ENCODE measurements at places on chromosomes 2 and 18.

DNA sequence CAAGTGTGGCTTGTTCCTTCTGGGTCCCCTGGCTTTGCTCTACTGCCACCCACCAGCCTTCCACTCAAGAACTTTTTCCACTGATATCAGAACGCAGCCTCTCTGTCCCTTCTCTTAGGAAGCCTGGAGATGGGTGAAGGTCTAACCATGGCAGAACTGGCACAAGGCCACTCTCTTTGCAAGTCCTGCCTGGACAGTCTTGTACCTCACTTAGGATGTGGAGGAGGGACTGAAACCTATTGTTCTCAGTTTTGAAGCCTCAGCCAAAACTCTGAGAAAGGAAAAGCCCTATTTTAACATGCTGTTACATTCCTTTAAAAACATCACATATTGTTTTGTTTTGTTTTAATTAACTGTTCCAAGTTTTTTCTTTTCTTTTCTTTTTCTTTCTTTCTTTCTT, 58.9 kb upstream of the NCOA1 start:
- no peak for DNase-seq

- DNase-seq, result no peak
Observed at GRCh38 chr18:49922228-49922627, 108.9 kb upstream of the ACAA2 start.

DNA sequence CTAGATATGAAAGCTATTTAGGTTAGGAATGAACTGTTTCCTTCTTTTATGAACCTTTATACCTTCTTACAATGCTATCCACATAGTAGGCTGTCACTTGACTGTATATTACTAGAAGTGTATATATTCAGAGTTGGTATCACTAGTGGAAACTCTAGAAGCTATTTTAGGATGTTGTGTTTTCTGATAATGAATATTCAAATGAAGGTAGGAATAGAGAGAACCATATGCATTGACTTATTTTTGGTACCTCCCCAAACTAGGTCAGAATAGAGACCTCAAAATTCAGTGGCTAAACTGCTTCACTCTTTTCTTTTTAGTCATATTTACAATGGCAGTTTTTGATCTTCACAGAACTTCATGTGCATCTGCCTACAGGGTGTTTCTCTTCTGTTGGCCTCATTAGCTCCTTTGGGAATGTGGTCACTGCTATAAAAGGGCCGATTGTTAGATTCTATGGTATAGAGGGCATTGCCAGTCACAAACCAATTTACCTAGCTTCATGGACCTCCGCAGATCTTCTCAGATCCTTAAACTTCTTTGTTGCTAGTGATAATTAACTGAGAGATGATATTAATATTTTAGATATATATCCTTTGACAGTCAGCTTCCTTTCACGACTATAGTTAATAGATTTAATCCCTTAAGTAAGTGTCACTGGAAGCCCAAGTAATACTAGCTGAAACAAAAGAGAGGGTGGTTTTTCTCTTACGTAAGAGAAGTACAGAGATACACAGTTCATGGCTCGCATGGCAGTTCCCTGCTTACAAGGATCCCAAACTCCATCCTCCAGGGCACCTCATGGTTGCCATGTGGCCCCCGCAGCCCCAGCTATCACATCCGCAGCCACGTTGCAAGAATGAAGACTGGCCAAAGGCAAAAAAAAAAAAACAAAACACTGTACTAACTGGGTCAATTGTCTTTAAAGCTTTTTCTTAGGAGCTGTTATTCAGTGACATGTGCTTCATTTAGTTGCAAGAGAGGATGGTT, 61.0 kb downstream of the TSPYL6 start:
- no peak for DNase-seq

DNA sequence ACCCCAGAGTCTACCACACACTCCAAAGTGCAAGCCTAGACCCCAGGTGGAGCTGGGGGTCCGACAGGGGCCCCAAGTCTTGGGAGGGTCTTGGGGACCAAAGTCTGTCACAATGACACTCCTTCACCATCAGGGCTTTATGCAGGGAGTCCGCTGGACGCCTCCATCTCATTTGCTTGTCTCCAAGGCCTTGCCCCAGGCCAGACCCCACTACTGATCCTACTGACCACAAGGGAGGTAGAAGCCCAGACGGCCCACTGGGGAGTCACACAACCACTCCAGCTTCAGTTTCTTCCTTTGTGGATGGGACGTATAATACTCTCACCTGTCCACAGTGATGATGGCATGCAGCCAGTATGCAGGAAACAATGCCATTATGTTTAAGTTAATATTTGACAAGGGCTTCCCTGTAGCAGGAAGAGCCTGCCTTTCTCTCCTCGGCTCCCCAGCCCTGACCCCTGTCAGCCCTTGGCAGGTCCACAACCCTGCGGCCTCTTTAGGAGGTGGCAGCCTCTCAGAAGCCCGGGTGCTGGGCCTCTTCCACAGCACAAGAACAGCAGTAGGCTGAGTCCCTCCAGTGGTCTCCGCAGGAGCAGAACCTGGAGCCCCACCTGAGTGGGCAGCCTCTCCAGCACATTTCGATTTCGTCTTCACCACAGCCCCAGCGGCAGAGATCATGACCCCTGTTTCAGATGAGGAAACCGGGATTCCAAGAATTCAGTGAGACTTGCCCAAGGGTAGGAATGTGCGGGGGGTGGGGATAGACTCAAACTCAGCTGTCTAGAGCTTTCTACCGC, 6.5 kb downstream of the BIN1 start:
- DNase-seq, result no peak

DNA sequence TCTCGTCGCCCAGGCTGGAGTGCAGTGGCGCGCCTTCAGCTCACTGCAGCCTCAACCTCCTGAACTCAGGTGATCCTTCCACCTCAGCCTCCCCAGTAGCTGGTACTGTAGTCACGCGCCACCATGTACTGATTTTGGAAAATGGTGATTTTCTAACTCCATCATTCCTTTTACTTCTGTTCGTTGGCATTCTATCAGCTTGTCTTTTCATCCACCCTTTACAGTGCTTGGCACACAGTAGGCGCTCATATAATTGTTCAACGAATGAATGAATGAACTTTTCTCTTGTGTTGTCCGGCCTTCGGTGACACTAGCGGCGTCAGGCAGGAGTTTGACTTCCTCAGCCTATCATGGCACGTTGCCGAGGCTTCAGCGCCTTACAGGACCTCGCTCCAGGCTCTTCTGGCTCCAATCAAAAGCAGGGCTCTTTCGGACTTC, 373 bp upstream of the MTHFD2 start:
- DNase-seq, result no peak

DNA sequence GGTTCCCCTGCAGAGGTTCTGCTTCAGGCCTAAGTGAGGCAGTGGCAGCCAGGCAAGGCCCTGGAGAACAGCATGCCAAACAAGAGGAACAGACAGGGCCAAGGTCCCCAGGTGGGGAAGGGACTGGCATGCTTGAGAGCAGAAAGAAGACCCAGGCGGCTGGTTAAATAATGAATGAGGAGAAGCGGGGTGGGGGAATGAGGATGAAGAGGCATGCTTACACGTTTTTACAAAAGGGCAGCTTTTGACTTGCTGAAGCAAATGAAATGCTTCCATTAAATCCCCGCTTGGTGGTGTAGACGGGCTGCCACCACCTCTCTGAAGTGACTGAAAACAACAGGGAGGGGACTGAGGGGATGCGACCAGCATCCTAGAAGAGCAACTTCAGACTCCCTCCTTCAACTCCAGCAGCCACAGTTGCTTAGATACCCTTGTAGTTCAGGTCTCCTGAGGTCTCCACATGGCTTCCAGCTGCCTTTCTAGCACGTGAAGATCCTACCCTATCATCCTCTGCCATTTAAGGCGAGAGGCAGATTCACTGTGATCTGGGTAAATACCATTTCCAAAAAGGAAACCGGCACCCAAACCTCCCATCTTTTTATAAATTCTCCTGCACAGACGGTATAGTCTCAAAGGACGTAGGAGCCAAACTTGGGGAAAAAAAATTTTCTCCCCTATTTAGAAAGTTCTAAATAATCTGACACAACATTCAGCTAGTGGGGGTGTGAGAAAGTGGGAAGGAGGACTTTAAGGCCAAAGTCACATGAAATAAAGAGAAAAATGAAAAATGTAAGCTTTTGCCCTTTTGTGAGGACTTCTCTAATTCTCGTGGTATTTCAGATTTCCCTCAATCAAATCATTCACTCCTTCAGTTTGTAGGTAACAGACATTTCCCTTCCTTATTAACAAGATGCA, 65.6 kb downstream of the CACNB4 start:
- DNase-seq, result no peak

DNA sequence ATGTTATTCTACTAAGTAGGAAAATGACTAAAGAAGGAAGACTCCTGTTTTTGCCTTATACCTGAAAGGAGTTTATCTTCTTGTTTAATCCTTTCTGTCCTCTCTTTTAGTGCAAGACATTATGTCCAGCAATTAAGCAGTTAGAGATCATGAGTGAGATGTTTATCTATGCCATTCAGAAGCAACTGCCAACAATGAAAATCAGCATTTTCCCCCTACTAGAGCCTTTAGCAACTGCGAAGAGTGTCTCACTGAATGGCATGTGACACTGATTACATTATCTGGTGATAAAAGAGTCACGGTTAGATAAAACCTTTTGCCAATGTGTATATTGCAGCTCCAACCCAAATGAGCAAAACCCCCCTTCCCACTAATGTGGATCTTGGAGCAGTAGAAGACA, 357.7 kb upstream of the SYT4 start:
- no peak for DNase-seq

GRCh38 chr2:203042178-203042577, 27.5 kb downstream of the NBEAL1 start:
- no peak for DNase-seq

GRCh38 chr2:146467425-146467824, 1377.4 kb upstream of the ACVR2A start:
- DNase-seq, result no peak

DNA sequence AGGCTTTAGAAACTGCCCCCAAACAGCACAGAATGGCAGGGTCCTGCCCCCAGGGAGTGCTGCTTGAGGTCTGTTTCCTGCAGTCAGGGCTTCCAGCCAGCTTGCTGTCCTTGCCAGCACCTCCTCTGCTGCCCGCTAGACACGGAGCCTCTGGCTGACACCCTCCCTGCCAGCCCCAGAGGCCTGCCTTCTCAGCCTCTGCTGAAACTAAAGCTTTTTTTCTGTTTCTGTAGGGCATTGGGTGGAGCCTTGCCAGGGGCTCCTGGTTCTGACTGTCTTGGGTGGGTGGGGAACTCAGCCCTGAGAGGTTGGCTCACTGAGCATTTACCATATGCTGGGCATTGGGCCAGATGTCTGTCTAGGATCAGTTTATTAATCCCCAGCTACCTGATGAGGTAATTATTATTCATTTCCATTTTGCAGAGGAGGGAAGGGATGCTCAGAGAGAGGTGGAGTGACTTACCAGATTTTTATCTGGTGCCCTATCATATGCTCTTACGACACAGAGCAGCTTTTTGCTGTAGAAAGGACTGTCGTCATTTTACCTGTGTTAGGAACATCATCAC, 35.4 kb downstream of the INPP4A start:
- no peak for DNase-seq

GRCh38 chr2:19614066-19614465, 255.6 kb upstream of the OSR1 start:
- DNase-seq, result no peak

DNA sequence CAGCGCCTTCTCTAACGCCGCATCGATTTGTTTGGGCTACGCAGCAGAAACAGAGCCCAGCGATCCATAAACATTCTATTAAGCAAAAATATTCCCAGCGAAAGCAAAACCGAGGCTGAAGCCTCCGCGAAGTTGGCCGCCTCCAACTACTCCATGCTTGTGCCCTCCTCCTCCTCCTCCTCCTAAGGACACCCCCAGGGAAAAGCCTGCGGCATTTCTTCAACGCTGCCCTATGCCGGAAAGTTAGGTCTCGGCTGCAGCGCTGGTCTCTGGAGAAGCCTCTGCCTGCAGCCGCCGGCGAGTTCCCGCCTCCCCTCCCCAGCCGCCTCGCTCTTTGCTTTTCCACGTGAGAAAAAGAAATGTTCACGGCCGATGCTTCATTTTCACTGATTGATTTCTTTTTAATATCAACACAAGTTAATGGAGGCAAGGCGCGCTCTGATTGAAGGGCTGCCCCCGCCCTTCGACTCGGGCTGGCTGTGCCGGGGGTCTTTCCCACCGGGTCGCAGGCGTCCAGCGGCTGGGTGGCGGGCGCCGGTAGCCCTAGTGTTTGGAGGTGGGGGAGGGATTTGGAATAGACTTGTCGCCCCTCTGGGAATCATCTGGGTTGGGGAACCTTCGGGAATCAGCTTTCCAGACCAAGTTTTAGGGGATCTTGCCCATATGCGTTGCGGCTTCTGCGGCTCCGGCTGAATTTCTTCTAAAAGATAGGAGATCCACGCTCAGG, 3.9 kb downstream of the NRP2 start:
- no peak for DNase-seq

GRCh38 chr2:60849187-60849586, 32.2 kb upstream of the REL start:
- DNase-seq, result no peak

- DNase-seq, result no peak
Observed at GRCh38 chr2:102278720-102279390, 32.5 kb upstream of the IL1RL1 start.

GRCh38 chr2:4139316-4139715, 435.9 kb downstream of the DCDC2C start:
- no peak for DNase-seq

- no peak for DNase-seq
Observed at GRCh38 chr2:211534632-211535031, 978.2 kb downstream of the CPS1 start.

DNA sequence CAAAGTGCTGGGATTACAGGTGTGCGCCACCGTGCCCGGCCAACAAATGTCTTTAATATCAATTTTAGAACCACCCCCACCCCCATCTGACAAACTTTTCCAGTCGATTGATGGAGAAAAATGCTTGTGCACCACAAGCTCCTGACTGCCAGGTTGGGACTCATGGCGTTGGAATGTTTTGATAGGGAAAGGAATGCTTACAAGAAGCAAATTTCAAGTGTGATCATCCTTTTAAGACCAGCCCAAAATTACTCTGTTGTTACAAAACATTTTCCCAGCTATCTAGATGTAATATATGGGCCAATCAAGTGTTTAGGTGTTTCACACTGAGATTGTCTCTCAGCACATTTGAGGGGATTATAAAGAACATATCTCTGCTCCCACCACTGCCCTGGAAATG, 45.2 kb downstream of the UBXN4 start:
- no peak for DNase-seq

GRCh38 chr2:77434880-77435279, 87.3 kb downstream of the LRRTM4 start:
- no peak for DNase-seq

DNA sequence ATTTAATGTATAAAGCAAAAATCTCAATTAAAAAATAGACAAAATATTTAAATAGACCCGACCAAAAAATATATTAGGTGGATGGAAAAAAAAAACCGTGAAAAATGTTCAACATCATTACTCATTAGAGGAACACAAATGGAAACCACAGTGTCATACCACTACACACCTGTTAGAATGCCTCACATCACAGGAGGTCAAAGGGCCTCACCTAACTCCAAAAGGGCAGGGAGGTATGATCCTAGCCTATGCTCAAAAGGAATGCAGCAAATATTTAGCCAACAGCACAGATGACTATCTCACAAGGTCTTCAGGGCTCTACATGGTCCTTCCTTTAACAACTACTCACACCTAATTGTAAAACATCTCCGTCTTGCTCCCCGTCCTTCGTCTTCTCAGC, 185.5 kb upstream of the SETBP1 start:
- DNase-seq, result no peak

All from posterior cingulate gyrus (tissue), 11 donors.